ENCODE measurements at places on chromosomes 6 and 20.

DNA sequence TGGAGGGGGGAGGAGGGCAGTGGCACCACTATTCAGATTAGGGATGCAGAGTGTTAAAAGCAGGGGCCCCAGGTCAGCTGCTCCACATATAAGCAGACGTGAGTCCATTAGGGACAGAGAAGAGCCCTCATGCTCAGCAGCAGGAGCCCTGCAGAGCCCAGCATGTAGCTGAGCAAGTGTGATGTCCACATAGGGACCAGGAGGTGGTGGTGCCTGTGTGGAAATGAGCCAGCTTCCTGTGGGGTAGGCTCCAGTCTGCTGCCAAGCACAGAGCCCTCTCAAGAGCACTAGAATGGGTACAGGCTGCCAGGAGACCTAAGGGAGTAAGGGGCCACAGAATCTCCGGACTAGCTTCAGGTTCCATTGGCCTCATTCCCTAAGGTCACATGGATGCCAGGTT is 57.9 kb upstream of the MLN start:
- DNase-seq: no peak

GRCh38 chr6:47917202-47917601 is 135.4 kb downstream of the OPN5 start:
- no peak for DNase-seq

DNA sequence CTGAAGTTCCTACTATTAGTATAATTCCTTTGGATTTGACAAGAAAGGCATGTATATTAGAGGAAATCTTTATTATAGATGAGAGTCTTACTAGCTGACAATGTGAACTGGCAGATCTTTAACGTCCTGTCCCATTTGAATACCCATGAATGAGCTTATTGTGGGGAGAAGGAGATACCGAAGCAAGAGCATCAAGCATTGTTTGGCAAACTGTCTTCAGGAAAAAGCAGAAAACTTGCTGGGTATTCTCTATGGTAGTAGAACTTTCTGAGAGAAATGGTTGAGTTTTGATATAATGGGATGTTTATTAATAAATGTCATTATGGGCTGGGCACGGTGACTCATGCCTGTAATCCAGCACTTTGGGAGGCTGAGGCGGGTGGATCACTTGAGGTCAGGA is 18.3 kb downstream of the RSPO3 start:
- no peak for DNase-seq

DNA sequence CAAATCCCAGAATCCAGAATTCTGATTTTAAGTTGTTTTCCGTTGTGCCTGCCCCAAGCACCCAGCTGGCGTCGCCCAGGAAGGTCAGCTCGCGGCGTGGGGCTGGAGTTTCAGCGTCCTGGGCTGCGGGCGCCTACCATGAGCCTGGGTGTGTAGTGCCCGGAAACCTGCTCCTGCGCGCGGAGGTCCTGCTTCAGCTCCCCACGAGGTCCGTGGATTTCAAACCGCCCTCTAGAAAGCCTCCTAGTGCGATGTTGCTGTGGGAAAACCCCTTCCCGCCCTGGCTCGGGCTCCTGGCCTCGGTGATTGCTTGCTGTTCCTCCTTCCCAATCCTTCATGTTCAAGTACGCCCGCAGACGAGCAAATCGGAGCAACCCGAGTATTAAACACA is 51.3 kb upstream of the NRN1 start:
- no peak for DNase-seq

GRCh38 chr6:139699335-139699734 is 324.9 kb upstream of the CITED2 start:
- DNase-seq: no peak

DNA sequence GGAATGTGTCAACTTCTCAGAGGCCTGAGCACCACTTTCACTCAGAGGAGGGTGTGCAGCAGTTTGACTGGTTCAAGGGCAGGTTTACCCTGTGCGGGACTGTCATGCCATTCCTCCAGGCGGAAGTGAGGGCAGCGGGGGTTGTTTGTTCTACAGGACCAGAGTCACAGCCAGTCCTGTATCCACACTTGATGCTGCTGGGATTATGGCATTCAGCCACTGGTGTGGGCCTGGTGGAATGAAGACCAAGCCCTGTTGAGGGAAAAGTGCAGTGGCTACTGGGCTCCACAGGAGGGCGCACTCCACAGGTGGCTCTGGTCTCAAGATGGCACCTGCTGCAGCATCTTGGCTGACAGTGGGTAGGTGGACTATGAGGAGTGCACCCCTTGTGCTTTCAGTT is 14.8 kb downstream of the SEMG2 start:
- no peak for DNase-seq

DNA sequence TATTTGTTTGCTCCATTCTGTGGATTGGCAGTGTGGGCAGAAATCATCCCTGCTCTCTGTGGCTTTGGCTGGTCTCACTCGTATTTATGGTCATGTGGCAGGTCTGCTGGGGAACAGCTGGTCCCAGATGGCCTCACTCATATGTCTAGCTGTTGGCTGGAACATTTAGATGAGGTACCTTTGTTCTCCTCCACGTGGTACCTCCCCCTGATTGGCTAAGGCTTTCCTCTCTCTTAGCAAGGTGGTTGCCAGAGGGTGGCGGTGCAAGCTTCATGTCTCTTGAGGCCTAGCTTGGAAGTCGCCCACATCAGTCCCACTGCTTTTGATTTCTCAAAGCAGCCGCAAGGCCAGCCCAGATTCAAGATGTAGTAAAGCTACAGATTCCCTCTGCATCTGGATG is 348.5 kb upstream of the BTBD3 start:
- no peak for DNase-seq

DNA sequence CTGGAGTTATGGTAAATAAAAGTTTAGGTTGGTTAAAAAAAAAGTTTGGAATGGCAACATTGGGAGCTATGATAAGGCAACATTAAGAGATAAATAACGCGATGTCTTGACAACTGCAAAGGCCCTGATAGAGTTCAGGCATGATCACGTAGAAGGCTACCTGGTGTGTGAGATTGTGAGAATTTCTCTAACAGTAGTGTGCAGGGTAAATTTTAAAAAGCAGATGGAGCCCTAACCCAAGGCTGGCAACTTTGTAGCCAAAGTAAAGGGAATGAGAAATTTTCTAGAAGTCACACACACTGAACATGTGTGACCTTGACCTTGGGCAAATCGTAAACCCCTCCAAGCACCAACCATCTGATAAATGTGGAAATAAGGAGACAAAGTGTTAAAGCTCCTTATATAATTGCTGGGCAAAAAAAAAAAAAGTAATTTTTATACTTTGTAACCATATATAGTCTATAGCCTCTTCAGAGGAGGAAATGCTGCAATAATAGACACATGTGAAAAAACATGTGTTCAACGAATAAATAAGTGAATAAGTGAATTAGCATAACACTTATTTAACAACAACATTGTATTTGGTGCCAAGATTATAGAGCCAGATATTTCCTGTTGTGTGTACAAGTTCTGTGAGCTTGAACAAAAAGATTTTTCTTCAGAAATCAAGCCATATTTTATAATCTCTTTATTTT is 18.2 kb downstream of the KCNQ5 start:
- no peak for DNase-seq

- DNase-seq: no peak
These were observed 451.2 kb upstream of the JAG1 start for GRCh38 chr20:11124849-11125505.

GRCh38 chr20:40703975-40704530 is 15.0 kb upstream of the MAFB start:
- DNase-seq: no peak

GRCh38 chr20:35837577-35838195 is 65.9 kb downstream of the PHF20 start:
- DNase-seq: no peak

DNA sequence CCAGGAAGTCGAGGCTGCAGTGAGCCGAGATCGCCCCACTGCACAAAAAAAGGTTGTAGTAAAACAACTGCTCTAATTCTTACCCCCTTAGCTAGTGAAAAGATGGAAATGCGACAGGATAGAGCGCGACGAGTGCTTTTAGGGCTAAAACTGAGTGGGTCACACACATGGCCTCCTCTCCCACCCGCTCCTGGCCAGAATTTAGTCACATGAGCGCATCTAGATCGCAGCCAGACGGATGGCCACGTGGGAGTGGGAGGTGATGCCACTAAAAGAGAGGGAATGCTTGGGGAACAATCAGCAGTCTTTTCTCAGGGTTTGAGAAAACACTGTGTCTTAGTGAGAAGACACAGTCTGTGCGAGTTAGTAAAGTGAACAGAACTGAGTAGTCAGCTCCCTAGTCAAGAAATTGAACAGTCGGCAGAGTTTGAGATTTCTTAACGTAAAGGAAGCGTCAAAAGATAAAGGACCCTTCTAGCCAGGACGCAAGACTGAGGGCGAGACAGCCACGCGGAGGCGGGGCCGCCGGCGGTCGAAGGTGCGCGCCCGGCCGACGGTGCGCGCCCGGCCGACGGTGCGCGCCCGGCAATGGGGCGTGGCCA is 664 bp upstream of the ACTR5 start:
- DNase-seq: no peak

GRCh38 chr6:32609731-32610640 is 20.3 kb upstream of the HLA-DRB1 start:
- no peak for DNase-seq

- DNase-seq: no peak
These were observed 108.6 kb downstream of the CHD6 start for GRCh38 chr20:41509316-41510200.

GRCh38 chr20:14691994-14692393 is 354.6 kb upstream of the FLRT3 start:
- DNase-seq: no peak

GRCh38 chr20:59786801-59787537 is 146.5 kb downstream of the SYCP2 start:
- DNase-seq: peak; percentile 20

- no peak for DNase-seq
These were observed 12.6 kb downstream of the FOXC1 start for GRCh38 chr6:1622220-1622850.

- DNase-seq: no peak
These were observed 114.5 kb upstream of the TMEM170B start for GRCh38 chr6:11423072-11423471.

- DNase-seq: no peak
These were observed 23.6 kb upstream of the ANKRD60 start for GRCh38 chr20:58251979-58252591.

GRCh38 chr6:41199552-41200246 is 1.2 kb downstream of the TREML2 start:
- no peak for DNase-seq

GRCh38 chr20:48667481-48667880 is 160.3 kb downstream of the PREX1 start:
- DNase-seq: no peak

DNA sequence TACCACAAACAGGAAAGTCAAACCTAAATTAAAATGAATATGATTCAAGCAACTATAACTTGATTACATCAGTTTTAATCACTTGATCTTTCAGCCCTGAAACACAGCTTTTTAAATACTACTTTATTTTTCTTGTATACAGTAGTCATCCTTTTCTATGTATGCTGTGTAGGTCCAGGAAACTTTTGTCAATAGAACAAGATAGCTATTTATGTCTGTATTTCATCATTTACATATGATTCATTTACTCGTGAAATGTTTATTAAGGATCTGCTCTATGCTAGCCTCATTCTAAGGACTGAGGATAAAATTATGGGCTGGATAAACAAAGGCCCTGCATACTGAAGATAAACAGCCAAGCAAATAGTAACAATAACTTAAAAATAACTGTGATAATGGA is 930.2 kb downstream of the TFAP2A start:
- no peak for DNase-seq

- DNase-seq: no peak
These were observed 24.3 kb upstream of the SCRT2 start for GRCh38 chr20:699811-700338.

GRCh38 chr6:79548304-79548703 is 11.1 kb upstream of the LCA5 start:
- DNase-seq: no peak

GRCh38 chr6:42017021-42017643 is 33.2 kb upstream of the TAF8 start:
- DNase-seq: no peak

DNA sequence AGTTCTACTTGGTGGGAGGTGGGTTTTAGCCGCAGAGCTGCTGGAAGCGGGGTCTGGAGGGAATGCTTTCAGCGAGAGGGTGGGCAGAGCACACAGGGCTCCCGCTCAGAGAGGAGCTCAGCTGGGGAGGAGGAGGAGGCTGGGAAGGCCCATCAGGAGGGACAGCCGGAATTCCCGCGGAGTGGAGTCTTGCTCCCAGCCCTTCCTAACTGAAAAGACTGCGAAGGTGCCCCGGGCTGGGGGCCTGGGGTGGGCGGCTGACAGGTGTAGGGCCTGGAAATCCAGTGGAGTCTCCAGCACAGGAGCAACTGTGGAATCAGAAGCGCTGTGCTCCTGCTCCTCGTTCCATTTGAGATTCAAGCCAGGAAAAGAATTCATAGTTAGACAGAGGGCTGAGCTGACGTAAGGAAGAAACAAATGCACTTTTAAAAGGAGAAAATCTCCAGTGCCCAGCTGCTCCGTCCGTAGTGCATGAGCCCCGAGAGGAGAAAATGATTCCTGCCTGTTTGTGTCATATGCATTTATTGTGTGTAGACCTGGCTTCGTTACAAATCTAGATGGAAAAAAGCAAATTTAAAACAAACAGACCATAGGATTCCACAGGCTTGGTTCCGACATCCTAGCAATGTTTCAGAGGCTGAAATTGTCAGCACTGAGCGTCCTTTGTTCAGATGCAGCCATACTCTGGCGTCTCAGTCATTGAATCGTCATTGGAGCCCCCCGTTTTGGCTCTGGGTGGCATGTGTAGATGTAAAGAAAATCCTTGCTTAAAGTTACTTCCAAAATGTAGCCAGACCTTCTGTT is 197.7 kb downstream of the SMOC2 start:
- no peak for DNase-seq

- DNase-seq: no peak
These were observed 51.9 kb upstream of the ZNF217 start for GRCh38 chr20:53645582-53645897.

DNA sequence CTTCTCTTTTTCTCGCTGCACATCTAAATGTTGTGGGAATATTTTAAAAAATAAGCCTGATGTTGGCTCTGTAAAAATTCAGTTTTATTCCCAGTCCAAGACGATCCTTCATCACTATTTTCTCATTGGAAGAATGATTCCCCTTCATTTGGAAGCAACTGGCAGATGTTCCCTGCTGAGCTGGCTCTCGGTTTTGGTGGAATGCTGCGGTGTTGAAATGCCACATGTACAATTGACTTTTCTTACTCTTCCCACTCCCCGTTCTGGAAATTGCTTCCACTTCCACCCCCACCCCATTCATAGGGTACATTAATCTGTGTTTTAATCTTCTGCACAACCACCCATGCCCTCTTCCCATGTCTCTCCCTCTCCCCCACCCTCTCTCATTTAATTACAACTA is 496.3 kb upstream of the MAP3K7 start:
- no peak for DNase-seq

DNA sequence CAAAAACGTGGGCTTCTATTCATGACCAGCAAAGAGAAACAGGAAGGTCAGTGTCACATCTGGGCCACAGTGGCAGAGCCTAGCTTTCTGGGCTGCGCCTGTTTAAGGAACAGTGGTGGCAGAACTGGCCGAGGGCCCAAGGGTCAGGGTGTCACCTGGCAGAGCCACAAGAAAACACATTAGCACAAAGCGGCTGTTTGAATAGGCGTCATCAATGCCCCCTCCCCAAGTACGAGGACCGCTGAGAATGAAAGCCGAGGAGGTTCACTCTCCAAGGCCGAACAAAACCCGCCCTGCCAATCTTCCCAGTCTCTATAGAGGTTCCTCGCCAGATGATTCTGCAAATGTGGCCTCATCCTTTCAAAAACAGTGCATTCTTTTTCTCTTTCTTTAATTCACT is 125.2 kb upstream of the TRAF3IP2 start:
- DNase-seq: no peak

GRCh38 chr20:17749978-17750721 is 50.4 kb downstream of the BANF2 start:
- DNase-seq: no peak

- DNase-seq: no peak
These were observed 218.8 kb downstream of the ESR1 start for GRCh38 chr6:152026291-152026690.
